H1 (cell line): ENCODE measurements at places on chromosomes 3 and 15. TPM values are rescaled to one million over a fixed set of nuclear protein-coding genes. Genes with fewer than 3 reads are reported as not detected.

Gene CP
- 0.32 and 0.46 TPM in 2 replicates for polyA plus RNA-seq

Gene GOLGA6L10
- 0.91 and 1.3 TPM in 2 replicates for polyA plus RNA-seq

Gene DYNLT2B
- polyA plus RNA-seq, result 15.6 and 22.2 TPM in 2 replicates

Gene SLC12A1
- polyA plus RNA-seq, result 0.16 and 0.63 TPM in 2 replicates

Gene ITIH1
- not detected in 2 replicates for polyA plus RNA-seq

Gene REC114
- polyA plus RNA-seq, result 0.12 TPM in 1 of 2 replicates, not detected in the other

Gene GORASP1
- polyA plus RNA-seq, result 33.5 and 45.0 TPM in 2 replicates

Gene ROPN1B
- 0.09 and 0.30 TPM in 2 replicates for polyA plus RNA-seq

Gene WWTR1
- polyA plus RNA-seq, result 15.7 and 19.2 TPM in 2 replicates

Gene EMC7
- polyA plus RNA-seq, result 15.5 and 29.0 TPM in 2 replicates

Gene FOXB1
- polyA plus RNA-seq, result 0.92 and 2.7 TPM in 2 replicates

Gene LRTM1
- polyA plus RNA-seq, result not detected in 2 replicates

Gene FMN1
- polyA plus RNA-seq, result 0.24 and 0.27 TPM in 2 replicates

Gene CLEC3B
- polyA plus RNA-seq, result 0.20 and 0.32 TPM in 2 replicates

Gene MAGI1
- 19.8 and 27.4 TPM in 2 replicates for polyA plus RNA-seq

Gene ZNF385D
- polyA plus RNA-seq, result 5.8 and 5.9 TPM in 2 replicates

Gene CHRM5
- polyA plus RNA-seq, result not detected in 2 replicates

Gene OR5K2
- not detected in 2 replicates for polyA plus RNA-seq

Gene KNG1
- polyA plus RNA-seq, result 0.05 TPM in 1 of 2 replicates, not detected in the other
